ENCODE measurements at places on chromosomes 11 and 22. TPM values are rescaled to one million over a fixed set of nuclear protein-coding genes. Genes with fewer than 3 reads are reported as not detected.

The APOL3 gene
- 16.9 TPM for total RNA-seq

DNA sequence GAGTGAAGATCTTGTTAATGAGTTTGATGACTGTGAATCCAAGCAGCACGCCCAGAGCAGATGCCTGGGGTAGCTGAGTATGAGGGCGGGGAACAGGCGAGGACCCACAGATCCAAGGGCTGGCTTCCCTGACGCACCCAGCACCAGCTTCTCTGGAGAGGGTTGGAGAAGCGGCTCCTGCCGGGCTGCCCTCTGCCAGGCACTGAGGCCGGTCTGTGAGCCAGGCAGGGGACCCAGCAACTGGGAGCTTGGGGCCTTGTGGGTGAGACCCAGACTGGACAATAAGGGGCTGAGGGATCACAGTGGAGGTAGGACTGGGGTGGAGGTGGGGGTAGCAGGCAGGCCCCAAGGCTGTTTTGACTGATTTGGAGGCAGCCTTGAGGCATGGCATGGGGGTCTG is 8.6 kb upstream of the SYT12 start:
- DNase-seq, result no peak

- no peak for DNase-seq
Measured at GRCh38 chr11:83666149-83666548, 380.0 kb upstream of the CCDC90B start.

The OR52I1 gene
- total RNA-seq, result not detected
